Activated CD4-positive, alpha-beta T cell treated with anti-CD3 and anti-CD28 coated beads for 4 hours (primary cell): ENCODE measurements at places on chromosomes 13 and 19.

- DNase-seq = peak; percentile 5
Observed at GRCh38 chr19:34734537-34735103, 577 bp downstream of the ZNF181 start.

GRCh38 chr13:111270765-111271698, 49.4 kb upstream of the TEX29 start:
- DNase-seq = no peak

DNA sequence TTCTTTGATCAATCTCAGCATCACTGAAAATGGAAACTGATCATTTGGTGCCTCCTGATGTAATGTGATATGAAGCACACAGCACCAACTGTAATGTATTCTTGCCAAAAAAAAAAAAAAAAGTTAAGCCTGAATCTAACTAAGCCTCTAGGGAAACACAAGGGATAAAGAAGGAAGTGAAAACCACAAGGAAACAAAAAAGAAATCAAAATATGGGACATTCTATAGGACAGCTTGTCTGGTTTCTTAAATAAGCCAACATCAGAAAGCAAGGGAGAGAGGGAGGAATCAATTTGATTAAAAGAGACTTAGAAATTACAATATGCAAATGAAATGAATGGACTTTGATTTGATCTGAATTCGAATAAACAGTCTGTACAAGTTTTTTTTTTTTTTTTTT, 20.6 kb upstream of the METTL21C start:
- no peak for DNase-seq

DNA sequence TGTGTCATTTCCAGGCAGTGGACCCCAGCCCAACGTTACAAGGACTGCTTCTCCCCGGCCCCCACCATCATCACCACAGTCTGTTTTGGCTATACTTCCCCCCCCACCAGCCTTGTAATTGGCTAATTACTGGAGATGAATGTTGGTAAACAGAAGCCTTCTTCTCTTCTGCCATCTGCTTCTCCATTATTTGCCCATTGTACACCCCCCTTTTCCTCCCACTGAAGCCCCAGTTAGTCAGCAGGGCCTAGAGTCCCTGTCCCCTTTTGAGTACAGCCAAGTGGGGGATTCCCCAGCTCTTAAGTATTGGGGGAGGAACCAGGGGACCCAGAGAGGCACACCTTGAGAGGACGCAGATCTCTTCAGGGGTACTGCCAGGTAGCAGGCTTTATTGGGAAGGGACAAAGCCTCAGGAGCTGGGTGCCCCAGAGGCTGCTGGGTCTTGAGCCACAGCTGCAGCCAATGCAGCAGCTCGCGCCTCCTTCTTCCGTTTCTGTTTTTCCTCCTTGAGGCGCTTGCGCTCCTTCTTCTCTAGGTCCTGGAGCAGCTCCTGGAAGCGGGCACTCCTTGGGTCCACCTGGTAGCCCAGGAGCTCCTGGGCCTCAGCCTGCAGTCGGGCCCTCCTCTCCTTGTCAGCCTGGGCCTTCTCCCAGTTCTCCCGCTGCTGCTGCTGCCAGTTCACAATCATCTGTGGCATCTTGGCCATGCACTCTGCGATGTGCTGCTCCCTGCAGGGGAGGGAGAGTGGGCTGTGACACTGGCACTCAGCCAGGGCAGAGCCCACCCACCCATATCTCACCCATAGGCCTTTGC, 3.0 kb downstream of the GADD45GIP1 start:
- no peak for DNase-seq

- no peak for DNase-seq
Observed at GRCh38 chr13:87498681-87499080, 172.5 kb upstream of the SLITRK5 start.

DNA sequence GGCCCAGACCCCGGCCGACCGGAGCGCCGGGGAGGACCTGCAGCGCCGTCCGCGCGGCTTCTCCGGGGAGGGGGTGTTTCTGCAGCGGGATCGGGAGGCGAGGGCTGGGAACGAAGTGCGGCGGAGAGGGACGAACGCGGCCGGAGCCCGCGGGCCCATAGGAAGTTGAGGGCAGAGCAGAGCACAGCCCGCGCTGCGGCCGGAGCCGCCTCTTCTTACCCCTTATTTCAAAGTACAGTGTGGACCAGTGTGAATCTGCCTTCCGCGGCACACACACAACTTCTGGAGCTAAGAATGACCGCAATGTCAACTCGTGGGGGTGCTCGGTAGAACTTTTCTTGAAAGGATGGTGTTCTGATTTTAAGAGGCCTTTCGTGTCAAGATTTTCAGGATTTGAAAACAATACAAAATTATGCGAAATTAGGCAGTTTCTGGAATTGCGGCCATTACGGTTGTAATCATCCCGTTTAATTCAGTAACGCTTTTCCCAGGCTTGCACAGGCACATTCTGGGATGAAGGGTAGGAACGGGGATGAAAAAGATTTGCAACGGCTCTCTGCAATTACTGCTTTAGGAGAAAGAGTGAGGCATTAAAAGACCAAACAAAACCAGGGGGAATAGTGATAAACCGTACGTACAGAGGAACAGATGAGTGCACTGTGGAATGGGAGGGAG, 821 bp downstream of the TDRD3 start:
- peak; percentile 30 for DNase-seq

DNA sequence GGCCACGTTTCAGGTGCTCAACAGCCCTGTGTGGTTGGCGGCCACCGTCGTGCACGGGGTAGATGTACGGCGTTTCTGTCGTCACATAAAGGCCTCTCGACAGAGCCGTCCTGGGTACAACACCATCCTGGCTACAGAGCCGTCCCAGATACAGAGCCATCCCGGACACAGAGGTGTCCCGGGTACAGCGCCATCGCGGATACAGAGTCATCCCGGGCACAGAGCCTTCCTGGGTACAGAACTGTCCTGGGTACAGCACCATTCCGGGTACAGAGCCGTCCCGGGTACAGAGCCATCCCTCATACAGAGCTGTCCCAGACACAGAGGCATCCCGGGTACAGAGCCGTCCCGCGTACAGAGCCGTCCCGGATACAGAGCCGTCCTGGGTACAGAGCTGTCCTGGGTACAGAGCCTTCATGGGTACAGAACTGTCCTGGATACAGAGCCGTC, 222.7 kb upstream of the SOX1 start:
- no peak for DNase-seq

GRCh38 chr13:50889317-50889716, 20.3 kb upstream of the RNASEH2B start:
- DNase-seq = no peak

GRCh38 chr13:57636816-57637215, 5.3 kb downstream of the PCDH17 start:
- no peak for DNase-seq
